ENCODE measurements at places on chromosomes 1 and 21. TPM values are rescaled to one million over a fixed set of nuclear protein-coding genes. Genes with fewer than 3 reads are reported as not detected.

MYOG gene
- 42.9 TPM for total RNA-seq

KIF2C gene
- 0.26 TPM for total RNA-seq

HORMAD1 gene
- not detected for total RNA-seq

PSMG1 gene
- 20.5 TPM for total RNA-seq

PADI1 gene
- not detected for total RNA-seq

NTMT2 gene
- total RNA-seq = not detected

CYP4Z1 gene
- 0.22 TPM for total RNA-seq

KCNN3 gene
- total RNA-seq = 13.0 TPM

TMEM125 gene
- total RNA-seq = not detected

NTPCR gene
- total RNA-seq = 72.0 TPM

GPR157 gene
- 13.1 TPM for total RNA-seq

DENND1B gene
- 10.9 TPM for total RNA-seq

KIAA1614 gene
- 0.88 TPM for total RNA-seq

TNNI3K gene
- total RNA-seq = 0.84 TPM

PTPRF gene
- total RNA-seq = 4.9 TPM

MARK1 gene
- total RNA-seq = 4.8 TPM

OPTC gene
- total RNA-seq = not detected

RIT1 gene
- total RNA-seq = 11.1 TPM

RYR2 gene
- 0.25 TPM for total RNA-seq

ECE1 gene
- total RNA-seq = 15.5 TPM

TTC24 gene
- total RNA-seq = not detected

TENT5C gene
- 19.9 TPM for total RNA-seq

PRDM16 gene
- total RNA-seq = 0.20 TPM

CD247 gene
- total RNA-seq = 1.1 TPM

PSRC1 gene
- total RNA-seq = 0.55 TPM

DNAH14 gene
- 1.8 TPM for total RNA-seq

DCST1 gene
- total RNA-seq = not detected

TMEM50A gene
- 45.2 TPM for total RNA-seq

HSPB7 gene
- total RNA-seq = 1,183 TPM

OR2T2 gene
- not detected for total RNA-seq

MAGI3 gene
- total RNA-seq = 3.3 TPM

SMPDL3B gene
- total RNA-seq = not detected

OR2AK2 gene
- not detected for total RNA-seq

ATP1A4 gene
- 0.26 TPM for total RNA-seq

TMEM269 gene
- total RNA-seq = 0.15 TPM

TMPRSS15 gene
- not detected for total RNA-seq

PCP4 gene
- total RNA-seq = not detected

Data from psoas muscle (tissue), 8 donors.